ENCODE measurements at places on chromosomes 2 and 18.

- no peak for DNase-seq
- no peaks in the 10 kb centered on the region for H3K36me3 ChIP-seq
- H3K4me3 ChIP-seq: no peak overlapping the region
- no peak overlapping the region for H3K27ac ChIP-seq
- H3K4me1 ChIP-seq: no peaks in the 10 kb centered on the region
- H3K27me3 ChIP-seq: no peaks in the 10 kb centered on the region
Observed at GRCh38 chr2:50929661-50930060, 102.3 kb downstream of the NRXN1 start.

- no peak overlapping the region for H3K4me3 ChIP-seq
- DNase-seq: no peak
- no peaks in the 10 kb centered on the region for H3K27me3 ChIP-seq
- H3K4me1 ChIP-seq: no peaks in the 10 kb centered on the region
- no peak overlapping the region for H3K27ac ChIP-seq
Observed at GRCh38 chr2:156541229-156541628, 105.0 kb downstream of the GPD2 start.

GRCh38 chr2:219386532-219387280 is 1.0 kb downstream of the DNPEP start:
- peak overlapping the region; percentile 74 for H3K4me3 ChIP-seq
- peaks cover 11% of the 10 kb centered on the region for H3K36me3 ChIP-seq
- H3K27me3 ChIP-seq: no peaks in the 10 kb centered on the region
- H3K27ac ChIP-seq: peak overlapping the region; percentile 99
- H3K4me1 ChIP-seq: peaks cover 19% of the 10 kb centered on the region

- H3K27me3 ChIP-seq: no peaks in the 10 kb centered on the region
- H3K4me3 ChIP-seq: no peak overlapping the region
- no peak overlapping the region for H3K27ac ChIP-seq
- no peaks in the 10 kb centered on the region for H3K36me3 ChIP-seq
- H3K4me1 ChIP-seq: no peaks in the 10 kb centered on the region
Observed at GRCh38 chr18:27298214-27298804, 113.2 kb upstream of the CHST9 start.
